Fibroblast of skin of right biceps (primary cell): ENCODE measurements at places on chromosomes 1 and 21.

- peak; percentile 81 for DNase-seq
Measured at GRCh38 chr1:115314765-115315164, 23.3 kb downstream of the NGF start.

DNA sequence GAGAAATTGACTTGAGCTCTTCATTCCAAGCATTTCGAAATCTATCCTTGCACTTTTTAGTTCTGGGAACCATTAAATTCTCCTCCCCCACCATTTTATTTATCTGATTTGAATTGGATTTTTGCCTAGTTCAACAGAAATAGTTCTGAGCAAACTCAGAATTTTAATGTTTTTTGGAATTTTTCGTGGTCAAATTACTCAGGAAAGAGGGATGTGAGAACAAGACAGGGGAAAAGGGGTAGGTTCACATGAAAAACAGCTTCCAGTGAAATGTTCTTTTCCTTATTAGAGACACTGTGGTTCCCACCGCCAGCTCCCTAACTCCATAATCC, 5.7 kb upstream of the ZNF697 start:
- peak; percentile 92 for DNase-seq

DNA sequence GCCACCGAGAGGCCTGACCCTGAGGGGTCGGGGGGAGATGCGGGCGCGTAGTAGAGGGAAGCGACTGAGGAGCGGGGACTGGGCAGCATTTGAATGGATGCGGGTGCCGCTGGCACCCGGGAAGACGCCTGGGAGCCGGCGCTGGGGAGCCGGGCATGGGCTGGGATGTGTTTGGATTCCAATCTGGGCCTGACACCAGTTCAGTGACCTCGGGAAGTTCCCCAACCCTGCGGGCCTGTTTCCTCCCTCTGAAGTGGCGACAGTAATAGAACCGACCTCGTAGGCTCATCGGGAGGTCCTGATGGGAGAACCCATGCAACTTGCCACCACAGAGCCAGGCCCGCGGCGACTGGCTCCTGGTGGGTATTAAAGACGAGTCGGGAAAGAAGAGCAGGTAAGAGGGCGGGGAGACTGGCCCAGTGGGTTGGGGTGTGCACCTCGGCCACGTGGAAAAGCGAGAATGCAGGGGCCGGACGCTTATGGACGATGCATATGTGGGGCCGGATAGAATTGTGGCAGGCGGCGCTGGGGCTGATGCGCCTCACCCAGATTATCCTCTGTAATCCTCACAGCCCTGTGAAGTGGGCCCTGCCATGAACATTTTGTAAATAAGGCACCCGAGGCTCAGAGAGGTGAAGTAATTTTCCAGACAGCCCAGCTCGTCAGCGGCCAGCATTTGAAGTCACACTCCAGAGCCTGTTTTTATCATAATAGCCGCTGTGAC, 105.8 kb downstream of the SLC16A1 start:
- no peak for DNase-seq

GRCh38 chr1:32729254-32730046, 26.9 kb upstream of the SYNC start:
- no peak for DNase-seq

DNA sequence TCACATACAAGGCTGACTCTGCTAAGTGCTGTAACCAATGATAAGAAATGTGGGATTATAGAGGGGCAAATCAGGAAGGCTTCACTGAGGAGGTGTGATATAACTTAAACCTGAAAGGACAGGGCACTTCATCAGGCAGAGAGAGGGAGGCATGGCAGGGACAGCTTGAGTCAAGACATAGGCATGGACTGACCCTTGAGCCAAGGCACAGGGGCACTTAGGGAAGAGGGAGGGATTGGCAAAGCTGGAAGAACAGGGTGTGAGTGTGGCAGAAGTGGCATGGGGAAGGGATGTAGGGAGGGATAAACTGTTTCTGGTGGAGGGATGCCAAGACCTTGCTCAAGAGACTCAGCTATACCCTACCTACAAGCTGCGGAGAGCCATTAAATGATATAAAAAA, 81.3 kb downstream of the PLXNA2 start:
- no peak for DNase-seq

DNA sequence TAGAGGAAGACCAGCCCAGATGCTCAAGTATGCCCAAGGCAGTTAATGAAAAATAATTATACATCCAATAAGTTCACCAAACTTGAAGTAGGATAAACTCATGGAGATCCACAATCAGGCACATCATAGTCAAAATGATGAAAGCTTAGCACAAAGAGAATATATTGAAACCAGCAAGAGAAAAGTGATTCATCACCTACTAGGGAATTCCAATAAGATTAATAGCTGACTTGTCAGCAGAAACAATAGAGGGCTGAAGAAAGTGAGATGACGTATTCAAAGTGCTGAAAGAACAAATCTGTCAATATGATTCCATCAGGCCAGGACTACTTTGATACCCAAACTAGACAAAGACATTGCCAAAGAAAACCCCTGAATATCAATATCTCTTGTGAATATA, 251.7 kb upstream of the BEND5 start:
- DNase-seq, result no peak

- DNase-seq, result peak; percentile 19
Measured at GRCh38 chr1:67433837-67434236, 3.6 kb upstream of the SERBP1 start.

DNA sequence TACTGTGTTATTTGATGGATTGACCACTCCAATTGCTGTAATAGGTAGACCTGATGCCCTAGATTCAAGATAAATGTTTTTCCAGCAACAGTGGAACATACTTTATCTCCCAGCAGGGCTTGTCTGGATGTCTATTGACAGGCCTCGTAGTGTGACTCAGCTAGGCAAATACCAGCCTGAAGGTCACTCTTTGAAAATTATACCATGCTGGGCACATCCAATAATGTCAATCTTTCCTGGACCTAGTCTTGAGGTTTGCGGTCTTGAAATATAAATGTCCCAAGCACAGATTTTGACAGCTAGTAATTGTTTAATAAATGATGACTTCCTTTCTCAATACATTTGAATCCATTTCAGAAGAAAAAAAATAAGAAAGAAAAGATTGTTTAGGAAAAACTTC, 1138.0 kb upstream of the TMPRSS15 start:
- no peak for DNase-seq
